ENCODE measurements at places on chromosomes 5 and 9.

GRCh38 chr5:139158791-139159190 is 39.4 kb downstream of the SIL1 start:
- DNase-seq = no peak

- DNase-seq = no peak
Observed at GRCh38 chr5:24767086-24767485, 122.3 kb upstream of the CDH10 start.

DNA sequence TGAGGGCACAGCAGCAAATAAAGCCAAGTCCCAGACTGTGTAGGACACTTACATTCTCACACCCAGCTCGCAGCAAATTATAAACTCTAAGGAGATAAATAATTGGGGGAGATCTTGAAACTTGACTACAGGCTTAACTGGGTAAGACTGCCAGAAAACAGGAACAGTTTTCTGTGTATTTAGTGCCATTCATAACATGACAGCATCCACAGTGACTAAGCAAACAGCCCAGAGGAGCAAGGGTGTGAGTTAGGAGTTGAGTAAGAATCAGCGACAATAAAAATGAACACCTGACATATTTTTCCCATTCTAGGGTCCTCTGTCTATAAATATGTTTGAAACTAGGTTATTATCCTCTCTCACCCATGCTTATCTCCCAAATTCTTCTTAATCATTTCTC is 370.9 kb upstream of the WWC1 start:
- no peak for DNase-seq

- no peak for DNase-seq
Observed at GRCh38 chr9:91066042-91066415, 264.4 kb downstream of the SYK start.

- no peak for DNase-seq
Observed at GRCh38 chr5:146745931-146746577, 132.5 kb downstream of the PPP2R2B start.

GRCh38 chr9:132998831-132999635 is 20.5 kb downstream of the GFI1B start:
- DNase-seq = no peak

DNA sequence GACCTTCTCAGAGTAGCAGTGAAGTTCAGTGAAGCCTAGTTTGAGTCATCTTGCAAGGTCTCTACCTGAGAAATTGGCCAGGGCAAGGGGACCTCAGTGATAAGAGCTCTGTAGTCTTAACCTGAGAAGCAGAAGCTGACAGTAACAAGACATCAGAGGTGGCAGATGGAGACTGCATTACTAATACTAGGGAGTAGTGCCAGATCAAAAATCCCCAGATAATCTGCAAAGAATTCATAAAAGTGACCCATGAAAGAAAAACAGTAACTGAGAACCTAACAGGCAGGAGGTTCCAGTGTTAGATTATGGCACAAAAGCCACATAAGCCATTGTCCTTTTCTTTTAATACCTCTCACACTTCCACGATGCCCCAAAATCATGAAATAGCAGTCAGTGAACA is 175.5 kb downstream of the MUSK start:
- no peak for DNase-seq

DNA sequence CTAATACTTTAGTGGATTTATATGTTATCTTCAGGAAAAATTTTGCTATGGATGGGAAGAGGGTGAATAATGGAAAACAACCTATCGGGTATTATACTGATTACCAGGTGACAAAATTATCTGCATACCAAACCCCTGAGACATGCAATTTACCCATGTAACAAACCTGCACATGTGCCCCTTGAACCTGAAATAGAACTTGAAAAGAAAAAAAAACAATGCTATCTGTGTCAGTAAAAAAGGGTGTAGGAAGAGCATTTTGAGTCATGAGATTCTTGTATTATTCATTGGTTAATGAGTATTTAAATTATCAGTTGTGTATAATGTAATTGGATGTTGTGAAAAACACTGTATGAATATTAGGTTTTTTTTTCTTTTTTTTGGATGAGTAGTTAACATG is 75.4 kb downstream of the PRR16 start:
- DNase-seq = no peak

DNA sequence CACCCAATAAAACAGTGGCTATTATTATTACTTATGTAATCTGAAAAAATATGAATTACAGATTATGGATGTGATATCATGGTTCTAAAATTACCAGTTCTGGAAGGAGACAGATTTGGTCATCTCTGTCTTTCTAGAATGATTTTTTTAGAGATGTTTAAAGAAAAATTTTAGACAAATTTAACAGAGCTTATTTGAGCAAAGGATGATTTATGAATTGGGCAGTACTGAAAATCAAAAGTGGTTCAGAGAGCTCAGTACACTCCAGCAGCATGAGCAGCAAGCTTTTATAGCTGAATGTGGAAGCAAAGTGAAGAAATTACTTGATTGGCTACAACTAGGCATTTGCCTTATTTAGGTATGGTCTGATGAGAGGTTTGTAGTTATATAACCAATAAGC is 11.0 kb downstream of the CAST start:
- DNase-seq = no peak

DNA sequence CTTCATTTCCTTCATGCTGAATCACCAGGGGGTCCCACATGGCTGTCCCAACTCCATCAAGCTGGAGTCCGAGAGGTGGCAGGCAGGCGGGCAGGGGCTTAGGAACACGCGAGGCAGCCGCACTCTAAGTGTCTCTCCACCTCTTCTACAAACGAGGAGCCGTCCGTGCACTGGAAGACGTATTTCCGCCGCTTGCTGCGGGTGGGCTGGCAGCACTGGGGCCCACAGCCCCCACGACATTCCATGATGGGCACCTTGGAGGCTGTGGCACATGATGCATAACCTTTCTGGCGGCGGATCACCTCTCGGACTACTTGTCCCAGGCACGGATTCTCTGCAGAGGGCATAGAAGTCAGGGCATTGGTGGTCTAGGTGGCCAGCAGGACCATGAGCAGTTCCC is 87.2 kb upstream of the PANK3 start:
- no peak for DNase-seq

DNA sequence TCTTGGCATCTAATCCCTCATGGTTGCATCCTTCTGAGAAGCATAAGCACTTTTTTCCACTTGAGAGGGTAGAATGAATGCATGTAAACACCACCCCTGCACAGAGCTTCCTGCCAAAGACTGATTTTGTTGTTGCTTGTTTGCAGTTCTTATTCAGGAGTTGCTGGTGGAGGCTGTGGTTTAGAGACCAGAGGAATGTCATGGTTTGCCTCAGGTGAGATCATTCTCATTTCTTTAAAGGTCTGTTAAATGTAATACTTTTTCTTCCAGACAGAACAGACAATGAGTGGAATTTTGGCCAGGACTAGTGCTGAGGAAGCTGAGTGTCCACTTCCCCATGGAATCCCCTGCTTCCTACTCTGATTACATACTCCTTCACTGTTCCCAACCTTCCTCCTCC is 3.2 kb upstream of the TNC start:
- no peak for DNase-seq

All from iPS DF 6.9 (cell line).